ENCODE measurements at places on chromosomes 5 and 9. TPM values are rescaled to one million over a fixed set of nuclear protein-coding genes. Genes with fewer than 3 reads are reported as not detected.

GRCh38 chr5:63963080-63963735 is 963 bp upstream of the HTR1A start:
- peak; percentile 78 for DNase-seq
- no peaks in the 10 kb centered on the region for H3K36me3 ChIP-seq

GRCh38 chr9:128142061-128142460 is 7.2 kb upstream of the LCN2 start:
- H3K36me3 ChIP-seq: no peaks in the 10 kb centered on the region
- no peak for DNase-seq
- no peaks in the 10 kb centered on the region for H3K4me1 ChIP-seq
- H3K4me3 ChIP-seq: no peak overlapping the region

- H3K27me3 ChIP-seq: no peaks in the 10 kb centered on the region
- no peaks in the 10 kb centered on the region for H3K36me3 ChIP-seq
- H3K4me3 ChIP-seq: no peak overlapping the region
- peaks cover 38% of the 10 kb centered on the region for H3K4me1 ChIP-seq
- H3K27ac ChIP-seq: no peak overlapping the region
Observed at GRCh38 chr5:72836810-72837209, 20.3 kb downstream of the TNPO1 start.

DNA sequence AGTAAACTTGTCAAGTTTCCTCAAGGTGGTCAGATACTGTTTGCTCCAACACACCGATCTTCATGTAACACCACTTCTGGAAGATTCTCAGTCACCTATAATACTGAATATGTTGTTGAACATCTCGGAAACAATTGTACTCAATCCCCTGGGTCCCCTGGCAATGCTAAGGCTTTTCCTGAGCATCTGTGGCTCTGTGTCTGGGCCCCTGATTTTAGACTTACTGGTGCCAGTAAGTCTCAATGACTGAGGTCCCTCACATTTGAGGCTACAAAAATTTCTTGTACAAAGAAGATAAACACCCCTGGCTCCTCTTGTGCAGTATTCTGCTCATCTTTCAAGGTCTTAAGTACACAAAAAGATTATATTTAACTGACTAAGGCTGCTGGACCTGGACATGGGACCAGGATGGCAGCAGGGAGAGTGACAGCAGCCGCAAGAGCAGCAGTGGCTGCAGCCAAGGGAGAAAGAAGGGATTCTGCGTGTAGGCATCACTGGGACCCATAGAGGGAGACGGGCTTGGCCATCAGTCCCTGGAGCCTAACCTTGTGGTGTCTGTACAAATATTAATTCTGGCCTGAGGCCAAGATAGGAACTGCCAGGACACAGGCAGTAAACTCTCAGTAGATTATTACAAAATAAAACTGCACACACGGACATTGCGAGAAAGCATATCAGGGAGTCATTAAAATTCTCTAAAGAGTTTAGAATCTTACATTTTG is 49.0 kb upstream of the TNPO1 start:
- no peaks in the 10 kb centered on the region for H3K27me3 ChIP-seq
- H3K27ac ChIP-seq: no peak overlapping the region
- H3K4me1 ChIP-seq: no peaks in the 10 kb centered on the region
- DNase-seq: peak; percentile 3
- H3K4me3 ChIP-seq: no peak overlapping the region

- H3K27ac ChIP-seq: no peak overlapping the region
- no peak for DNase-seq
- H3K27me3 ChIP-seq: no peaks in the 10 kb centered on the region
- H3K4me3 ChIP-seq: no peak overlapping the region
Observed at GRCh38 chr5:81353189-81353588, 40.7 kb downstream of the ACOT12 start.

Gene SRA1
- 55.1 TPM for total RNA-seq

DNA sequence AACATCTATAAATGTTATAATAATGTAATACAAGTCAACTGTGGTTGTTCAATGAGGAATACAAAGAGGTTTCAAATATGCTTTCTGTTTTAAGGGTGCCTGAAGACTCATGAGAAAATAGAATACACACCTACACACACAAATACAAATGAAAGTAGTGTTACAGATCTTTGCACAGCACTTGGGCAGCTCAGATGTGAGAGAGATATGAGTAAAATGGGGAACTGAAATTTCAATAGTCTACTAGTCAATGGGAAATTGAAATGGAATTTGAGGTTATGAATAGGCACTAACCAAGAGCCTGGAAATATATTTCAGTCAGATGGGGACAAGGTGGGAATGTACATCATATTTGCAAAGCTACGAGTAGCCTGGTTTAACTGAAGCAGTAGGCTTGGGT is 96.6 kb downstream of the ISL1 start:
- DNase-seq: no peak
- no peaks in the 10 kb centered on the region for H3K4me1 ChIP-seq
- no peak overlapping the region for H3K4me3 ChIP-seq
- no peaks in the 10 kb centered on the region for H3K36me3 ChIP-seq
- no peaks in the 10 kb centered on the region for H3K27me3 ChIP-seq

- DNase-seq: no peak
- no peaks in the 10 kb centered on the region for H3K27me3 ChIP-seq
- H3K4me1 ChIP-seq: no peaks in the 10 kb centered on the region
Observed at GRCh38 chr5:141598391-141599345, 20.1 kb downstream of the DIAPH1 start.

DNA sequence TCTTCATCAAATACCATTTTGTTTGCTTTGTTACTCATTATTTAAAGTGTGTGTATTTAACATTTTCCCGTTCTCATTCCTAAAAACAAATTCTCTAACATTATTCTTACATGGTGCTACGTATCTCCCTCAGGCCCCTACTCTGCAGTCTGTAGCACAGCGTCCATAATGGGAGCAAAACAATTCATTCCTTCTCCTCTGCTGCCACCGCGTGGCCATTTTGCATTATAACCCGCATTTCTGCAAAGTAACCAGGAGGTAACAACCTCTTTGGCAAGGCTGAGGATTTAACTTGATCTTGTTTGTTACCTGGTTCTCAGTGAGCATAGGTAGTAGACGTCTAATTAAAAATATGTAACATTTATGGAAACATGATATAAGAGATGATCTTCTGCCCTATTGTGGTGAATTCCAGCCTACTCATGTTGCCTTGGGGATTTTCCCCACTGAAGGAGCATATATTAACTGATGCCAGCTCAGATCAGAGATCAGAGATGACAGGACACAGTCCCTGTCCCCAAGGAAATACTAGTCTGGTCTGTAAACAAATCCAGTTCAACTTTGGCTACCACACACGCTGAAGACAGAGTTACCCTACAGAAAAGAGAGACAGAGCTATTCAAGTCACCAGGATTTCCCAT is 10.5 kb downstream of the OR1K1 start:
- H3K27me3 ChIP-seq: no peaks in the 10 kb centered on the region
- H3K4me1 ChIP-seq: no peaks in the 10 kb centered on the region
- H3K27ac ChIP-seq: no peak overlapping the region
- no peaks in the 10 kb centered on the region for H3K36me3 ChIP-seq
- no peak overlapping the region for H3K4me3 ChIP-seq

GRCh38 chr9:98993570-98993945 is 49.9 kb downstream of the COL15A1 start:
- H3K4me3 ChIP-seq: no peak overlapping the region
- no peak for DNase-seq
- no peaks in the 10 kb centered on the region for H3K4me1 ChIP-seq
- H3K27me3 ChIP-seq: peaks cover 4% of the 10 kb centered on the region
- H3K27ac ChIP-seq: no peak overlapping the region
- no peaks in the 10 kb centered on the region for H3K36me3 ChIP-seq

GRCh38 chr9:130118841-130119518 is 53.2 kb upstream of the NCS1 start:
- H3K27ac ChIP-seq: peak overlapping the region; percentile 81
- peaks cover 16% of the 10 kb centered on the region for H3K36me3 ChIP-seq
- no peaks in the 10 kb centered on the region for H3K27me3 ChIP-seq
- H3K4me1 ChIP-seq: peaks cover 37% of the 10 kb centered on the region

DNA sequence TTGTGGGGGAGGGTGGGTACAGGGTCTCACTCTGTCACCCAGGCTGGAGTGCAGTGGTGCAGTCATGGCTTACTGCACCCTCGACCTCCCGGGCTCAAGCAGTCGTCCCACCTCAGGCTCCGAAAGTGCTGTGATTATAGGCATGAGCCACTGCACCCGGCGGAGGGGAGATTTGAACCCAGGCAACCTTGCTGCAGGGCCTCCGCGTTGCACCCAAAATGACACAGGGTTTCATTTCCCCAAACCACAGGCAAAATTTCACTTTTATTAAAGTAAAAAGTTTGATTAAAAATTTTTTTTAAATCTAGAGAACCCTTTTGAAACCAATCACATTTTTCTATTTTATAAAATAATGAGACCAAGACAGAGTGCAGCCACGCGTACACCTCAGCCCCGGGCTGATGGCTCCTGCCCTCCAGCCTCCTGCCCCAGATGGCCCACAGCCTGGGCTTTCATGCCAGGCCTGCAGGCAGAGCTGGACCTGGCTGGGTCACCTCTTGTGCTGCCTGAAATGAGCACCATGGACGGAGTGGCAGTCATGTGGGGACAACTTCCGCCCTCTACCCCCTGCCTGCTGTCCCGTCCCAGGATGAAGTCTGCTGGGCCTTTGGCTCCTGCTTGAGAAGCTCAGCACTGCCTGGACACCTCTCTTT is 30.5 kb downstream of the USP20 start:
- H3K36me3 ChIP-seq: no peaks in the 10 kb centered on the region
- DNase-seq: no peak
- peak overlapping the region; percentile 56 for H3K27ac ChIP-seq
- H3K4me3 ChIP-seq: no peak overlapping the region
- H3K4me1 ChIP-seq: peaks cover 13% of the 10 kb centered on the region
- no peaks in the 10 kb centered on the region for H3K27me3 ChIP-seq

GRCh38 chr5:177509991-177510566 is 453 bp upstream of the DOK3 start:
- no peak overlapping the region for H3K27ac ChIP-seq
- DNase-seq: no peak
- no peak overlapping the region for H3K4me3 ChIP-seq
- peaks cover 45% of the 10 kb centered on the region for H3K36me3 ChIP-seq
- H3K4me1 ChIP-seq: no peaks in the 10 kb centered on the region

- no peaks in the 10 kb centered on the region for H3K36me3 ChIP-seq
- DNase-seq: no peak
- H3K4me3 ChIP-seq: no peak overlapping the region
- H3K27ac ChIP-seq: no peak overlapping the region
- peaks cover 11% of the 10 kb centered on the region for H3K4me1 ChIP-seq
Observed at GRCh38 chr5:141954194-141954593, 3.8 kb downstream of the PCDH12 start.

DNA sequence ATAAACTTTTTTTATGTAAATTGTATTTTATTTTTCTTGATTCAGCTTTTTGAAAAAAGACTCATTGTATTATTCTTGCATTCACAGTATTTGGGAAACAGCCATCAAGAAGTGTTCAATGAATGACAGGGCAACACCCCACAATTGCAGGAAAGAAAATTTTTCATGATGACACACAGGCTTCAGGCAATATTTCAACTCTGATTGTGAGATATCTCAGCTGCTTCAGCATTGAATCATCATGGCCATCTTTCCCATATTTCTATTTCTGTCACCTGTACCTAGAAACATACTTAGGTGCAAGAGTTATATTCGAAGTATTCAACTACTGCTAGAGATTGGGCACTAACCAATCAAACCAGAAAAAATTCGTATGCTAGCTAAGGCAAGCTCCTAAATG is 446.0 kb downstream of the ISL1 start:
- H3K4me3 ChIP-seq: no peak overlapping the region
- no peaks in the 10 kb centered on the region for H3K4me1 ChIP-seq
- H3K27ac ChIP-seq: no peak overlapping the region
- no peaks in the 10 kb centered on the region for H3K36me3 ChIP-seq

- no peak for DNase-seq
- no peaks in the 10 kb centered on the region for H3K27me3 ChIP-seq
- H3K4me1 ChIP-seq: peaks cover 18% of the 10 kb centered on the region
- H3K36me3 ChIP-seq: no peaks in the 10 kb centered on the region
Observed at GRCh38 chr9:99852617-99853016, 30.9 kb downstream of the NR4A3 start.

DNA sequence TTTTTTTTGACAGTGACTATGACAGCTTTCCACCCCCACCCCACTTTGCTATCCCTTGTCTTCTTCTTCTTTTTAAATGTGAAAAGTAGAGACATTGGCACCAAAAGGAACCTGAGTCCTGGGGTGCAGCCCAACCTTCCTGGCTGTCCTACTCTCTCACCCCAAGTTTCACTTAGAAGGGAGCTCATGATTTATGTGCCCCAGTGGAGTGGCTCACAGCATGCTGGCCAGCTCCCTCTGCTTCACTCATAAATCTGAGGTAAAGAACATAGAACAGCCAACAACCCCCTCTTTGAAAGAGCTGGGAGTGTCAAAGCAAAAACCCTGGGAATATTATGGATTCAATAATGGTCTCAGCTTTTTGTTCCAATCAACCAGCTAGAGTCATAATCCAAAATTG is 196.3 kb upstream of the DAPK1 start:
- H3K36me3 ChIP-seq: no peaks in the 10 kb centered on the region
- H3K27me3 ChIP-seq: no peaks in the 10 kb centered on the region
- peak; percentile 15 for DNase-seq

Gene PCDHA13
- 5.8 TPM for total RNA-seq

DNA sequence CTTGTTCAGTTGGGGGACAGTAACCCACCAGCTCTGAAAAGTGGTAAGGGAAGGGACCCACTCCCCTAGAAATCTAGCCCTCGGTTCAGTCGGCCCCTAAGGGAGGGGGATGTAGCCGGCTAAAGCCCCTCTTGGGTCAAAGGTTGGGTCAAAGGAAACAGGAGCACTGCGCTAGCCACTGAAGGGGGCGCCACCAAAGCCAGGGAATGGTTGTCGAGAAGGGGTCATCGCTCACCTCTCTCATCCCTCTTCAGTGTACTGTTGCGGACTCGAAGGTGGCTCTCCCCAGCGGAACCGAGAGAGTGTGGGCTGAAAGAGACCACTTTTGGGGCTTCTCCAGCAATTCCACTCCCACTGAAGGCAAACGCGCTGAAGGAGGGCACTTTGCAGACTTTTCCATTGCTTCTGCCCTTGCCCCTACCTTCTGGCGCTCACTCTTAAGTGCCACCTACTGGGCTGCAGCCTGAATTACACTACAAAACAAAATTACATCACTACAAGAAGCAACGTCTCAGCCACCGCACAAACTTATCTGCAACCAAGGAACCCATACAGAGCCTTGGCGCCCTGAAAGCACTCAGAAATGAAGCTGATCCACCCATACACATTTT is 396.9 kb downstream of the PDE4D start:
- no peaks in the 10 kb centered on the region for H3K36me3 ChIP-seq
- peaks cover 32% of the 10 kb centered on the region for H3K27me3 ChIP-seq
- DNase-seq: peak; percentile 60

GRCh38 chr5:5062525-5063302 is 77.4 kb upstream of the ADAMTS16 start:
- peaks cover 41% of the 10 kb centered on the region for H3K27me3 ChIP-seq
- H3K4me1 ChIP-seq: no peaks in the 10 kb centered on the region
- peak; percentile 11 for DNase-seq

DNA sequence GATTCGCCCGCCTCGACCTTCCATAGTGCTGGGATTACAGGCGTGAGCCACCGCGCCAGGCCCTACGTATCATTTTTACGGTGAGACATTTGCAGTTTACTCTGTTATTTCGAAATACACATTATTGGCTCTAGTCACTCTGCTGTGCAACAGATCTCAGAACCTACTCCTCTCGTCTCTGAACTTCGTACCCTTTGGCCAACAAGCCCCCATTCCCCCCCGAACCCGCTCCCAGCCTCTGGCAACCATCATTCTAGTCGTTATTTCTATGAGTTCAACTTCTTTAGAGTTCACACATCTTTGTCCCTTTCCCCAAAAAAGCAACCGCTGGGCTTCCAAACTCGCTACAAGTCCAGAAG is 735 bp downstream of the PTGR1 start:
- DNase-seq: peak; percentile 24
- peak overlapping the region; percentile 53 for H3K27ac ChIP-seq
- peak overlapping the region; percentile 66 for H3K4me3 ChIP-seq
- no peaks in the 10 kb centered on the region for H3K27me3 ChIP-seq
- H3K36me3 ChIP-seq: no peaks in the 10 kb centered on the region
- no peaks in the 10 kb centered on the region for H3K4me1 ChIP-seq

Gene CCL27
- total RNA-seq: not detected

Data from A673 (cell line).